ENCODE measurements at places on chromosomes 3 and 15. TPM values are rescaled to one million over a fixed set of nuclear protein-coding genes. Genes with fewer than 3 reads are reported as not detected.

- DNase-seq = no peak
Observed at GRCh38 chr3:72448858-72449257, 399.4 kb downstream of the SHQ1 start.

DNA sequence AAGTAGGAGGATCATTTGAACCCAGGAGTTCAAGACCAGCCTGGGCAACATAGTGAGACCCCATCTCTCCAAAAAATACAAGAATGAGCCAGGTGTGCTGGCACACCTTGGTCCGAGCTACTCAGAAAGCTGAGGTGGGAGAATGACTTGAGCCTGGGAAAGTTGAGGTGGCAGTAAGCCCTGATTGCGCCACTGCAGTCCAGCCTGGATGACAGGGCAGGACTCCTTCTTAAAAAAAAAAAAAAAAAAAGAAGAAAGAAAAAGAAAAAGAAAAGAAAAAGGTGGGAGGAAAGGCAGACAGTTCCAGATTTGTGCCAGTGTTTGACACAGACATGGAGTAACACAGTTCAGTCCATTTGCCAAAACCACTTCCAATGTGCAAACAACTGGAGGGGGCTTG, 75.7 kb downstream of the ATP10A start:
- no peak for DNase-seq

DNA sequence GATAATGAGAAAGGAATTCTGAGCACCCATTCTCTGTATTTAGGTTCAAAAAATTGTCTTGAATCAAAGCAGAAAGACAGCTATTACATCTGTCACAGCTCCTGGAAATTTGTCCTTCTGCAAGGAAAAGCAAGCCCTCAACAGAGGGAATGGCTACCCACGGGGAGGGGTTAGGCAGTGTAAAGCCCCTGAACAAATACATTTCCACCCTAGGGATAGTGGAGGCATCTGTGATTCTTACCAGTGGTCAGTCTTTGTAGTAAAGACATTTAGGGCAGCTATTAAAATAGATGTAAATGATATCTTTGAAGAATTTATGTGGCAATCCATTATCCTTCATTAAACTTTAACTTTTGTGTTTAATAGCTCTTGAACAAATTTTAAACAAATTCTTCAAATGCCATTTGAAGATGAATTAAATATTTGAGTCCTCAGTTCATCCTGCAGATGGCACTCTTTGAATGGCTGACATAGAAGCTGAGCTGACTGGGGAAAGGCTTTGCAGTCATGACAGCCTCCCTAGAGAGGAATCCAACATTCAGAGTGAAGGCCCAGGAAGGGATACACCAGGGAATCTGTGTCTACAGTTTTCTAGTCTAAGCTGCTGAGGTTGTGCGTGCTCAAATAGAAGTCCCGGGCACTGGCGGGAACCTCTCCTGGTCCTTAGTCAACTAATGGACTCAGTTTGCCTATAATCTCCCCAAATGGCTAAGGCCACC, 359.7 kb upstream of the ROPN1 start:
- peak; percentile 15 for DNase-seq

SMCO1 gene
- total RNA-seq = not detected

PAQR5 gene
- total RNA-seq = 0.42 TPM

CCDC54 gene
- total RNA-seq = not detected

STRC gene
- total RNA-seq = 1.3 TPM

C2CD4B gene
- total RNA-seq = 6.7 TPM

TMEM158 gene
- not detected for total RNA-seq

SNX1 gene
- total RNA-seq = 184 TPM
